Dorsolateral prefrontal cortex (tissue), 122 donors: ENCODE measurements at places on chromosomes 1 and 21. TPM values are rescaled to one million over a fixed set of nuclear protein-coding genes. Genes with fewer than 3 reads are reported as not detected.

INTS3 gene
- total RNA-seq = 68.2 TPM

NHLH1 gene
- 2.8 TPM for total RNA-seq

OR14C36 gene
- not detected for total RNA-seq

TMPRSS15 gene
- not detected for total RNA-seq

KCNE1 gene
- 0.98 TPM for total RNA-seq

ANKRD35 gene
- total RNA-seq = 8.3 TPM

CCDC30 gene
- 21.0 TPM for total RNA-seq

ACTA1 gene
- 0.64 TPM for total RNA-seq

FCRL1 gene
- total RNA-seq = not detected

LCE1B gene
- not detected for total RNA-seq

IL10RB gene
- 18.5 TPM for total RNA-seq

TNFAIP8L2 gene
- total RNA-seq = 1.0 TPM

PTGFRN gene
- 28.0 TPM for total RNA-seq

CCDC24 gene
- 18.9 TPM for total RNA-seq

SCAMP3 gene
- 41.1 TPM for total RNA-seq
